Fibroblast of skin of right quadriceps (primary cell): ENCODE measurements at places on chromosomes 16 and 17.

GRCh38 chr17:80850817-80851216, 140.8 kb upstream of the CHMP6 start:
- peak; percentile 24 for DNase-seq

DNA sequence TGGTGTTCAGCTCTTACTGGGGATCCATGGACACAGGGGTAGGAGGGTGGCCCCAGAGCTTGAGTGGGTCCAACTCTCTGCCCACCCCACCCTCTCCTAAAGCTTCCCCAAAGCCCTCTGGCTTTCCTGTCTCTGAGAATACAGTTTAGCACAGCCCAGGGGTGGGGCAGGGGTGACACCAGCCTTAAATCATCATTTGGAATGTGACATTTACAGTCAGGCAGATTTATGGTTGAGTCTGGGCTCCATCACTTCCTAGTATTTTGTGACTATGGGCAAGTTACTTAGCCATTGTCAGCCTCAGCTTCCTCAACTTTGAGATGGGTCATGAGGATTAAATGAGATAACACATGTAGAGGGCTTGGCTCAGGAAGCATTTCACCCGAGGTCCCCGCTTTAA, 193.1 kb upstream of the IRX6 start:
- no peak for DNase-seq

DNA sequence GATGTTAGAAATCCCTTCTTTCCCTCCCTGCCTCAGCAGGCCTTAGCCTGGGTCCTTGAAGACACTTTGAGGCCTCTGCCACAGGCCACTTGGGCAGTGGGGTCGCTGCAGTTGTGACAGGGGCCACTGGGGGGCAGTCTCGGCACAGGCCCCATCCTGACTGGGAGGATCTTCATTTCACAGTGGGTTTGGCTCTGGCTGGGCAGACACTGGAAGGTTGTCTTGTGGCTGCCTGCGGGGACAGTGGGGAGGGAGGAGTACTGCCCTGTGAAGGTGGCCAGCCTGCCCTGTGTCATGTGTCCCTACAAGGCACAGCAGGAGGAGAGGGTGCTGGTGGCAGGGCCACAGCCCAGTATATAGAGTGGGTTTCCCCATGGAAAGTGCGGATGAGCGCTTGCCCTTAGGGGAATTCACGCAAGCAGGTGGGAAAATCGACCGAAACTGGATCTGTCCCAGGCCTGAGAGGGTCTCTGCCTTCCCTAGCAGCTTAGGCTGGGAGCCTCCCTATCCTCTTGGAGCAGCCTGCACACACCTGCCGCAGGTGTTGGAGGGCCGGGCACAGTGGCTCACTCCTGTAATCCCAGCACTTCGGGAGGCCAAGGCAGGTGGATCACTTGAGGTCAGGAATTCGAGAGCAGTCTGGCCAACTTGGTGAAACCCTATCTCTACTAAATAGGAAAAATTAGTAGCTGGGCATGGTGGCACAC, 28.8 kb downstream of the GINS2 start:
- DNase-seq = peak; percentile 37

DNA sequence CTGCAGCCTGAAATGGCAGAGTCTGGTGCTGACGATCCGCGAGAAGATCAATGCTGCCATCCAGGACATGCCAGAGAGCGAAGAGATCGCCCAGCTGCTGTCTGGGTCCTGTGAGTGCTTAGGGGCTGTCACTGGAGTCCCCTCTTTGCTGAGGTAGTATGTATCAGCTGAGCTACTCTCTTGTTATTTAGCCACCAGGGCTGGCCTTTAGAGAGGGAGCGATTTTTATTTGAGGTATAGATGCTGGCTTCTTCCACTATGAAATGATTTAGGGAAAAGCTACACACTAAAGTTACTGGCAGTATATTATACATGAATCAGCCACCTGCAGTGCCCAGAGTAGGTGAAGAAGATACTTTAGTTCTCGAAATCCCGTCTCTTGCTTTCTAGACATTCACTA, 2.6 kb downstream of the CDK5RAP3 start:
- DNase-seq = no peak

GRCh38 chr17:78777881-78778280, 4.2 kb downstream of the CYTH1 start:
- DNase-seq = no peak

- DNase-seq = peak; percentile 11
Observed at GRCh38 chr16:16073001-16073545, 123.7 kb downstream of the ABCC1 start.

- no peak for DNase-seq
Observed at GRCh38 chr16:87701078-87701460, 64.7 kb downstream of the KLHDC4 start.

DNA sequence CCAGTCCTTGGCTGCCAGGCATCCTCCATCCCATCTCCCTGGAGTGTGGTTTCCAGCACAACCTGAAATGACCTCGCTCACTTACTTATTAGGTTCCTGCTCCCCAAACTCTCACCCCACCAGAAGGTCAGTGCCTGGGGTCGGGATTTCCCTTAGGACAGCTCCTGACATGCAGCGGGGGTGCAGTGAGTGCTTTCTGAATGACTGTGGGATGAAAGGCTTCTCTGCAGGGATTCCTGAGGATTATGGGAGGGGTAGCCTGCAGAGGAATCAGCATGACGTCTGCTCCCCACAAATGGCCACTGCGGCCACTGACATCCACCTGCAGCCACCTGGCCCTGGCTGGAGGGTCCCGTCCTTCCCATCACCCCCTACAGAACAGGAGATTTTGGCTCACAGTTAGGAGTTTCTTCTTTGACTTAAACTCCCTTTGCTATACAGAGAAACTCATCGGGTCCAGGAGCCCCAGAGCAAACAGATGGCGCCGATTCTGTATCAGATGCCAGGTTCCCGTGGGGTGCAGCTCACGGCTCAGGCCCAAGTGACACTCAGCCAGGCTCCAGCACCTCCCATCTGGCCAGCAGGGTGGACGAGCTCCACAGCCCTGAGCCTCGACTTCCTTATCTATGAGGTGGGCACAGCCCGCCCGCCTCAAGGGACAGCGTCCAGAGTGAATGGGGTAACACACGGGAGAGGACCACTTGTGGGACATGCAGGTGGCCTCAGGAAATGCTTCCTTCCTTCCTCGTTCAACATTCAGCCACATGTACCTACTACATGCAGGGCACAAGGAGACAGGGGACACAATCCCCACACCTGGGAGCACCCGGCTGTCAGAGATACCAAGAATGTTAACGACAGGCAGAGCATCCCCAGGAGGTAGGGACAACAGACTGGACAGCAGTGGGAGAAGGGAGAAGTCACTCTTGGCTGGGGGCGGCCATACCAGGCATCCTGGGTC, 69.8 kb downstream of the RMI2 start:
- no peak for DNase-seq
